ENCODE measurements at places on chromosomes 3 and 15.

- peak; percentile 82 for DNase-seq
These were observed 4.1 kb upstream of the HDAC11 start for GRCh38 chr3:13475871-13476590.

- no peak for DNase-seq
These were observed 14.6 kb upstream of the CEMIP start for GRCh38 chr15:80764535-80764934.

DNA sequence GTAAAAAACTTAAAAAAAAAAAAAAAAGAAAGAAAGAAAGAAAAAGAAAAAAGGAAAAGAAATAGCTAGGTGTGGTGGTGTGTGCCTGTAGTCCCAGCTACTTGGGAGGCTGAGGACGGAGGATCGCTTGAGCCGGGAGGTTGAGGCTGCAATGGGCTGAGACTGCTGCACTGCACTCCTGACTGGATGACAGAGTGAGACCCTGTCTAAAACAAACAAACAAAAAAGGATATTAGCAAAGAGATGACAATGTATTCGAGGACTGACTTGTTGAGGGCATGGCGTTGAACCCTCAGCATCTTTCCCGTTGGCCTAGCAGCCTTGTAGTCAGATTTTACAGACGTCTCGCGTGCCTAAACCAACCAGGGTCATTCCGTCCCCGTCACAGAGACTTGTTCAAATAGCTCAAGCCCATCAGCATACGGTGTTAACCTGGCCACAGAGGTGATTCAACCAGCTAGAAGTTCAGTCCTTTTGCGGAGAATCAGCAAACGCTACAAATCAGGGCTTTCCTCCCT lies 528 bp upstream of the NIT2 start:
- no peak for DNase-seq

GRCh38 chr15:23866832-23867231 lies 179.7 kb upstream of the NDN start:
- DNase-seq: peak; percentile 15

- no peak for DNase-seq
These were observed 445.1 kb upstream of the RBMS3 start for GRCh38 chr3:28835751-28836150.

DNA sequence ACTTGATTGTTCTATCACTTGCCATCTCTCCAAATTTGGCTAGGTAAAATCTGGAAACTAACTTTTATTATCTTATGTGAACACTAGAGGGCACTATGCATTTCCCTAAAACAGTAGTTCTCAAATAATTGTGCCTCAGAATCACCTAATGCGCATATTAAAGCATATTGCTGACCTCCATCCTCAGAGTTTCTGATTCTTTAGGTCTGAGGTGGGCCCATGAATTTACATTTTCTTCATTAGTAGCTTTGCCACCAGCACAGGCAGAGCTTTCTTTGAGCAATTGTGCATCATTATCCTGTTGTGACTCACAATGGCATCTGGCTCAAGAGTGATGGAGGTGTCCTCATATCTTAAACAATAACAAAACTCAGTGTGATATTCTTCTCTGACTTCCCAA lies 17.5 kb upstream of the BCHE start:
- peak; percentile 4 for DNase-seq

- no peak for DNase-seq
These were observed 32.7 kb downstream of the FHIT start for GRCh38 chr3:61218504-61218903.

Measured in HuH-7 (cell line).